NCI-H1694 (cell line): ENCODE measurements at places on chromosomes 16 and 17.

DNA sequence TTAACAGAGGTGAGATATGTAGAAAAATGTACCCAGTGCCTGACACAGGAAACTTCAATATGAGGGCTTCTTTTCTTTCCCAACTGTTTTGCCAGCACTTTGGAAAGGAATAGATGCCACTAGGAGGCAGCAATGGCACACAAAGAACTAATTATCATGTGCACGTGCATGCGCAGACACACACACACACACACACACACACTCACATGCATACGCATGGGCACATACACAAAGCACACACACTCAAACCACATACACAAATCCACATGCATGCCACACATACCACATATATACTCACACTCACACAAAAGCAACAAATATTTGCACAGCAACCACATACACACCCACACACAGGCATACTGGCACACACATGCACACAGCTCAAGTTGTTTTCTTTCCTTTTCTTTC lies 8.8 kb upstream of the CEP112 start:
- no peak for DNase-seq

GRCh38 chr17:32266051-32266388 lies 388 bp downstream of the RHBDL3 start:
- DNase-seq, result no peak

DNA sequence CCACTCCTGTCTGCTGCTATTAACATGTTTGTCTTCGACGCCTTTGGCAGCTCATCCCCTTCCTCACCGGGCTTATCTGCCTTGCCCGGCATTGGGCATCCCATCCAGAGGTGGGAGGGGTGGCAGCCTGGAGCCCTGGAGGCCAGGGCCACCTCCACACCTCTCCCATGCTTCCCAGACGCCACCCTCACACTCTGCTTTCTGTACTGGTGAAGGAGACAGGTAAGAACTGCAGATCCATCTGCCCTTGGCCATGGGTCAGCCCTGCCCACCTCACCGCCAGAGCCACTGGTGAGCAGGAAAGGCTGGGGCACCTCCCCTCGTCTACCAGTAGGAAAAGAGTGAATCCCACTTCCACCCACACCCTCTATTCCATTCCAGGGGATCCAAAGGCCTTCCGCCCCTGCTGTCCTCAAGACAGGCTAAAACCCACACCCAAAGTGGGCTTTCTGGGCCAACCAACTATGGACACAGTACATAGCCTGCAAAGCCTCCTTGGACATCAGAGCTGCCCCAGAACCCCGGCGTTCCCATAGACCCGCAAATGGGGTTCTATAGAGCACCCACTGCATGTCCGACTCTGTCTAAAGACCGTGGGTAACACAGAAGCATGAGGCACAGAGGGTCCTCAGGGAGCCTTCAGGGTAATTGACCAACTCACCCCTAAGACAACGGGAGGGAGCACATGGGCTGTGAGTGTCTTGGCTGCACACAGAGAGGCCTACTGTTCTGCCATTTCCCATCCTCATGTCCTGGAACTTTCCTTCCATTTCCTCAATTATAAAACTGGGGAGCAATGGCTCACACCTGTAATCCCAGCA lies 23.4 kb upstream of the RBFOX3 start:
- DNase-seq, result no peak

GRCh38 chr17:82096709-82097183 lies 1.3 kb downstream of the FASN start:
- DNase-seq, result no peak

GRCh38 chr16:65429504-65430181 lies 307.8 kb upstream of the CDH11 start:
- no peak for DNase-seq

DNA sequence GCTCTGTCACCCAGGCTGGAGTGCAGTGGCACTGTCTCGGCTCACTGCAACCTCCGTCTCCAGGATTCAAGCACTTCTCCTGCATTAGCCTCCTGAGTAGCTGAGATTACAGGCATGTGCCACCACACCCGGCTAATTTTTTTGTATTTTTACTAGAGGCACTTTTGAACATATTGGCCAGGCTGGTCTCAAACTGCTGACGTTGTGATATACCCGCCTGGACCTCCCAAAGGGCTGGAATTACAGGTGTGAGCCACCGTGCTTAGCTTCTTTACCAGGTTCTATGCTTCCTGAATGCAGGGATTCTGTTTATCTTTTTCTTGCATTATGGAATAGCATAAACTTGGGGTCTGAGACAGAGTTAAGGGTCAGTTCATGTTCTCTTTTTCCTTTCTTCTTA lies 317.9 kb upstream of the RBFOX1 start:
- no peak for DNase-seq

DNA sequence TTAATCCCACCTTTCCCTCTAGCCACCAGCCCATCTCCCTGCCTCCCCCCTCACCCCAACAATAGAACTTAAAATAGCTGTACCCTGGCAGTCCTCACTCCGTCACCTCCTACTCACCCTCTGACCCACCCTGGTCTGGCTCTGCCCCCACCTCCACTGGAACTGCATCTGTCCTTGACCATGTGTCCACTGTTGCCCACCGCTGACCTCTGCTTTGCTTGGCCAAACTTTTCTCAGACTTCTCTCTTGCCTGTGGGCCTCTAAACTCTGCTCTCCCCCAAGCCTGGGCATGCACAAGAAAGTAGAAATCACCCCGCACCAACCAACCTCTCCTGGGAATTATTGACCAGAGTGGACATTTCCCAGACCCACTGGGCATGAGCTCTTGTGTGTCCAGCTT lies 169.8 kb downstream of the WSCD1 start:
- DNase-seq, result no peak

- no peak for DNase-seq
Observed at GRCh38 chr16:55225972-55226542, 97.9 kb upstream of the IRX6 start.

DNA sequence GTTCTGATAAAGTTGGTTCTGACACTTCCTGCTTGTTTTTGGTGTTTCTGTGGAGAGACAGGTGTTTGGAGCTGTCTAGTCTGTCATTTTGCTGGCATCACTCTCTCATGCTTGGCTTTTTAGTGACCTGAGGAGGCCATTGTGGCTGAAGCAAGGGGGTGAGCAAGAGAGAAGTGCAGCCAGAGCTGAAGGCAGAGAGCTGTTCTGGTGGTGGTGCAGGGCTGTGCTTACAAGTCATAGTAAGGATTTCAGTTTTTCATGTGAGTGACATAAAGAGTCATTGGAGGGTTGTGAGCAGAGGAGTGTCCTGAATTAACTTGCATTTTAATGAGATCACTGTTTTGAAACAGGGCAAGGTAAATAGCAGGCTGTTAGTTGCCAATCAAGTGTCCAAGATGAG lies 97.5 kb downstream of the CHD9 start:
- DNase-seq, result no peak

DNA sequence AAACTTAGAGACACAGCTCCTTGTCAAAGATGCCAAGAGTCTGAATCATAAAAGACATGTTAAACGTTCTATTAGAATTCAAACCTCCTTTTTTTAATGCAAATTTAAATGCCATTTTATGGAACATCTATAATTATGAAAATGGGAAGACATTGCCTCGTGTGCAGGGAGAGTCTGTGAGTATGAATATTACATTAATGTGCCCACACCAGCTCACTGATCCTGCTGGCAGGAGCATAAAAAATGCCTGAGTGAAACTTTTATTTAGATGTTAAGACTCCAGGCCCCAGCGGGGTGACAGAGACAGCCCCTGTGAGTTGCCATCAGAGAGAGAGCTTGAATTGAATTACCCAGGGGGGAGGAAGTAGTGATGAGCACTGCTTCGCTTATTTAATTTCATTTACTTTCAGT lies 84.8 kb downstream of the SNX11 start:
- no peak for DNase-seq

- DNase-seq, result no peak
Observed at GRCh38 chr16:13829697-13830299, 90.2 kb upstream of the ERCC4 start.

DNA sequence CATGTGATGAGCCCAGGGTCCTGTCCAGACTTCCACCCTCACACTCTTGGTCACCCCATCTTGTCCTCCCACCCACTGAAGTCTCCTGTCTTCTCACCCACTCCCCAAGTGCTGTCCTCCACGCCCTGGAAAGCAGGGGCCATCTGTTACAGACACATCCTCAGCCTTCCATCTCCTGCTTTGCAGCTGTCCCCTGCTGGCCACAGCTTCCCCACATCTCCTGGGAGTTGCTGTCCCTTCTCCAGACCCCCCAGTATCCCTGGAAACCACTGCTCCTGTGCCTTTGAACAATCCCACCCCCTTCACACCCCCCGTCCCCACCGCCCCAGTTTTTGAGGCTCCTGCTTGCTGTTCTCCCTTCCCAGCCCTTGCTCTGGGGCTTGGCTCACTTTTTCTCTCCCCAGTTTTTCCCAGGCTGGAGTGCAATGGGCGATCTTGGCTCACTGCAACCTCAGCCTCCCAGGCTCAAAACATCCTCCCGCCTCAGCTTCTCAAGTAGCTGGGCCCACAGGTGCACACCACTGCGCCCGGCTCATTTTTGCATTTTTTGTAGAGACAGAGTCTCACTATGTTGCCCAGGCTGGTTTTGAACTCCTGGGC lies 30.4 kb upstream of the ZFP90 start:
- no peak for DNase-seq

- DNase-seq, result no peak
Observed at GRCh38 chr16:53695070-53695469, 8.6 kb downstream of the RPGRIP1L start.

DNA sequence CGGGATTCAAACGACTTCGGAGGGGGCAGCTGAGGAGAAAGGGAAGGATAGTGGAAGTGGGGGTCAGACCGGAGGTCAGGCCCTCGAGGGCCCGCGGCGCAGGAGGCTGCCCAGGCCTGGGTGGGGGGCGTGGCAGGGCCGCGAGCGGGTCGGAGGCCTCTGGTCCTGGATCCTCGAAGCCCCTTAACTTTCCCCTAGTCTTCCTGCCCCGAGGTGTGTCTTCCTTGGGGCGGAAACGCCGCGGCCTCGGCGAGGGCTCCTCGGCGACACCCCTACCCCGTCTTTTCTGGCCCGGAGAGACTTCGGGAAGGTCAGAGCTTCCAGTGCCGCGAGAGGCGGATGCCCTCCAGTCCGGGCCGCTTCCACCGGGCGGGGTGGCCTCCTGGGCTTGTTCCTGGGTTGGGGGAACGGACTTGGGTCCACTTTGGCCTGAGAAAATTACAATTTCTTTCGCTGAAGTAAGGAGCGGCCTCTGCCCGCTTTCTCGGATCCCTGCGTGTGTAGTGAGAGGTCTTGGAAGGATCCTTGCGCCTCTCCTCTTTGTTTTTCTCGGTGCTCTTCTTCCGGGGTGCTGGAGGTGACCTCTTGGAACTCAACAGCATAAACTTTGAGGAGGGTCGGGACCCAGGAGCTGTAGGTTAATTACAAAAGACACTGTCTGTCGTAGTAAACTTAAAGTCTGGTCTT lies 491 bp downstream of the IST1 start:
- no peak for DNase-seq

DNA sequence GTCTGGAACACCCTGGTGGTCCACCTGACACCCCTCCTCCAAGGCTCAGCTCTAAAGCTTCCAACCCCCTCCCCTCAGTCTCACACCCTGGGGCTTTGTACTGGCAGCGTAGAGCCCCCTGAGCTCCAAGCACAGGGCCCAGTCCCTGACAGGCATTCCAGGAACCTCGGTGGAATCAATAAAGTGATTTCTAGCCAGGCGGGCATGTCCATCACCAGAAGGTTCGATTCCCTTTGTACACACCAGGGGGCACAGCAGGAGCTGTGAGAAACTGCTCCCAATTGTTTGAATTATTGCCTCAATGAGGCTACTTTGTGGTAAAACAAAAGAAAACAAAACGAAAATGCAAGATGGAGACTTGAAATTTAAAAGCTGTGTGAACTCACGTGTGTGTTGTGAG lies 51.8 kb downstream of the SMPD3 start:
- peak; percentile 13 for DNase-seq

DNA sequence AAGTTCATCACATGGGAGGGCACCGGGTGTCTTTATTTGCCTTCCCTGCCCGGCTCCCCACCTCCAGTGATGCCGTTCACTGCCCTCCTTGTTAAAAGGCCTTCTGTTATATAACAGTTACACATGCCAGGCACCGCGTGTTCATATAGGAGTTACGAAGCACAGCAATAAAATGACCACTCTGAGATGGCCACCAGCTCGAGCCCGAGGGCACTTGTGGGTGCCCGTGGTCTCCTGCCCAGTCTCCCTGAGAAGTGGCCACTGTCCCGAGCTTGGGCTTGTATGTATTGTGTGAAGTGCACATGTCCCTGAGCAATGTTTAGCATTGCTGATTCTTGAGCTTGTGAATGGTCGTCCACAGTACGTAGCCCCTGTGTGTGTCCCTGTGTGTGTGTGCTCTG lies 355.6 kb downstream of the SEC14L1 start:
- DNase-seq, result no peak

DNA sequence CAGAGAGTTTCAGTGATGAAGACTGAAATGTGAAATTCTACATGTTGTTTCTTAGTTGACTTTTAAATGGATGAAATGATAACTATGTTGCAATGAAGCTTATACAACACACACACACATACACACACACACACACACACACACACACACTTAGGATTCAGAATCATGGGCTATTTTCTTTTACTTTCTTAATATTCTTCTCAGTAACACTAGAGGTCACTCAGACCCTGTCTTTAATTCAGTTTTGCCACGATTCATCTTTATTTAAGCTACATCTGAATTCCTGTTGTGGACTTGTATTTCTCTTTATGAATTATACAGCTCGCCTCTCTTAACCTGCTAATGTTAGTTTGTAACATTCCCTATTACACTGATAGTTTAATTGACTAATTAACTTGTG lies 109.6 kb upstream of the GOT2 start:
- no peak for DNase-seq

DNA sequence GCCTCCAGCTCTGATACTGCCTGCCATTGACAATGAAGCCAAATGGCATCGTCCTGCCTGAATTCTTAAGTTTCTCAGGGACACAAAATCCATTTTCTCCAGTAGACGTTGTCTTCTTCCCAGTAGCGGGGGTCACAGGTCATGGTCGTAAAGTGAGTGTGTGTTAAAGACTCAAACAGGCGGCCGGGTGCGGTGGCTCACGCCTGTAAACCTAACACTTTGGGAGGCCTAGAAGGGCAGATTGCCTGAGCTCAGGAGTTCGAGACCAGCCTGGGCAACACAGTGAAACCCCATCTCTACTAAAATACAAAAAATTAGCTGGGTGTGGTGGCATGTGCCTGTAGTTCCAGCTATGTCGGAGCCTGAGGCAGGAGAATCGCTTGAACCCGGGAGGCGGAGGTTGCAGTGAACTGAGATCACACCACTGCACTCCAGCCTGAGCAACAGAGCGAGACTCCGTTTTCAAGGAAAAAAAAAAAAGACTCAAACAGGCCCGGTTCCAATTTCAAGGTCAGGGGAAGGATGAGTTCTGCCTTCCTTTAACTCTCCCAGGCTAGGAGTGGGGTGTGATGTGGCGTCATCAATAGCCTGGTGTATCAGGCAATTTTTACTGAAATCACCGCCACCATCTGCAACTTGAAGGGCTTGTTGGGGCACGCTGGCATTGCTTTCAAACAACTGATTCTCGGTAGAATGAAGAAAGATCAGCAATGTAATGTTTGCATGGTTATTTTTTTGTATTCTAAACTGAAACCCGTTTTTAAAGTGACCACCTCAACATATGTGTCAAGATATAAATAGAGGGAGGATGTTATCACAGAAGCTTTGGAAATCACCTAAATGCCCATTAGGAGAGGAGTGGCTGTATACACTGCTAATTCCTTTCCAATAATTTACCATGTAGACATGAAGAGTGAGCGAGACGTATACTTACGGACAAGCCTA lies 91.0 kb downstream of the WSCD1 start:
- DNase-seq, result peak; percentile 58

- DNase-seq, result no peak
Observed at GRCh38 chr16:88467541-88467944, 14.5 kb downstream of the ZFPM1 start.
